ENCODE measurements at places on chromosomes 16 and 17.

- DNase-seq = no peak
Measured at GRCh38 chr16:31036691-31037090, 3.3 kb downstream of the STX4 start.

DNA sequence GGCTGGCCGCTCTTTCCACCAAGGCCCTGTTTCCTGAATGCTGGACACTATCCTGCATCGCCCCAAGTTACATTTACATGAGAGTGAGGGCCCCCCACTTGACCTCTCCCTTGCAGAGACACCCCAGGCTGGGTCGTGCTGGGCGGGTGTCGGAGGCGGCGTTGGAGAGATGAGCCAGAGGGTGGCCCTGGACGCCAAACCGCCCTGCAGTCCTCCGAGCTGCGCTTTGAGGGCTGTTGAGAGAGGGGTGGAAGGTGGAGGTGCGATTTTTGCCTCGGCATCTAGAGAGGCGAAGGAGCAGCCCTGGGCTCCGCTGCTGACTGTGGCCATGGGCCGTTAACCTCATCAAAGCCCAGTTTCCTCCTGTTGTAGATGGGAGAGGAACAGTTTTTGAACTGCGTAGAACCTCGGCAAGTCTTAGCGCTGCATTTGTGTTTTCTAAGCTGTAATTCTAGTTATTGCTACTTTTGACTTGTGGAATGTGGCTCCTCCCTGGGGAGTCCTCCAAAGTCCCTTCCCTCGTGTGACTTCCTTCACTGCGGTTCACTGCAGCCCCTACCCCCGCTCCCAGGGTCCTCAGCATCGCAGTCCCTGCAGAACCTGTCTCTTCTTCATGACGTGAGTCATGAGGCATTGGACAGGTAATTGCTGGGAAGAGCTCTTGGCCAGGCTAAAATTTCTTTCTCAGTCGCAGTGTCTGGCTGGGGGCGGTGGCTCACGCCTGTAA is 986 bp upstream of the ELOB start:
- DNase-seq = no peak

- no peak for DNase-seq
Measured at GRCh38 chr16:86101137-86101896, 202.4 kb downstream of the IRF8 start.

GRCh38 chr17:12369065-12369464 is 296.6 kb upstream of the MYOCD start:
- DNase-seq = no peak

- peak; percentile 12 for DNase-seq
Measured at GRCh38 chr17:69574257-69575197, 160.0 kb downstream of the MAP2K6 start.

DNA sequence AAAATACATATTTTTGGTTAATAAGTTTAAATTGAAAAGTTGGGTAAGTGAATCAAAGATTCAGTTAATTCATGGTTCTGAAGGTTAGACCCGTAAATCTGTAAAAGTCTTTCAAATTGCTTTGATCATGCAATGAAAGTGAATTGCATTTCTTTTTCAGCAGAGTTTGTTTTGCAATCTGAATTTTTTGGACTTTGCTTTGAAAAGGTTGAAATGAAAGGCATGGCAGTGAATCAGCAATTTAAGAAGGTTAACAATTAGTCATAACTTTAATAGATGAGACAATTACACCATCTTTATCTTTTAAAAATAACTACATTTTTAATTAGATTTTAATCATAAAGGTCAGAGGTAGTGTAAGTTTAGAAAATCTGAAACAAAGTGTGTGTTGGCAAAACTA is 310.9 kb upstream of the KCNJ16 start:
- no peak for DNase-seq

DNA sequence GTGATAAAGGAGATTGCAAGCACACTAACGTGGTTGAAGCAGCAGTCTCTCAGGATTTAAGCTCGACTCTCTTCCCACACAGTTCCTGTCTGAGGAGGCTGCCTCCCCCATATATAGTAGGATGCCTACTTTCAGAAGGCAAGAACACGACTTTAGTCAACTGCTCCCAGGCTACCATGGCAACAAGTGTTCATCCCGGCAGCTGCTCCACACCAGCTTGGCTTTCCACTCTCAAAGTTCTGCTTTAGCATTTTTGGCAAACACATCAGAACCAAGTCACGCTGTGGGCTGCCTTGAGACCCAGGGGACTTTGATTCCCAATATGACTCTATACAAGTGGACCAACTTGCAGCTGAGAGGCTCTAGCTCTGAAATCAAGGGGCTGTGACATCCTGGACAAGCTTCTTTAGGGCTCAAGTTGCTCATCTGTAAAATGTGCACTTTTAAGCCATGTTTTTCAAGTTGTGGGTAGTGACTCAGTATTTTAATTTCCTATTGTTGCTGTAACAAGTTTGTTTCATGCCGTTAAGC is 16.5 kb downstream of the ZP2 start:
- no peak for DNase-seq

GRCh38 chr16:26129997-26130396 is 438.2 kb downstream of the HS3ST4 start:
- DNase-seq = no peak

DNA sequence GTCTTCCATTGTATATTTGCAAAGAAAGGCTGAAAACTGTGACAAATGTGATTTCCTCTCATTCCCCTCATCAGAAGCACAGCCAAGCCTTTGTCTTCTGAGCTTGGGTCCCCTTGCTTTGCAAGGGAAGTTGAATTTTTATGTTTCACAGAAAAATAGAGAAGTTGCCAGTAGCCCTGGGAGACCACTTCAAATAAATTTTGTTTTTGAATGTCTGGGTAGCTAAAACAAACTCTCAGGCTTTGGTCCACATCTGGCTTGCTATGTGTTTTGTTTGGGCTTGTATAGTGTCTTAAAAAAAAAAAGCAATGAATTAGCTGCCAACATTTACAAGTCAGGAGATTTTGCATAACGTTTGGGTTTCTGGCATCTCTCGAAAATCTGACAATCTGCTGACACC is 24.1 kb downstream of the PIK3R6 start:
- DNase-seq = no peak

DNA sequence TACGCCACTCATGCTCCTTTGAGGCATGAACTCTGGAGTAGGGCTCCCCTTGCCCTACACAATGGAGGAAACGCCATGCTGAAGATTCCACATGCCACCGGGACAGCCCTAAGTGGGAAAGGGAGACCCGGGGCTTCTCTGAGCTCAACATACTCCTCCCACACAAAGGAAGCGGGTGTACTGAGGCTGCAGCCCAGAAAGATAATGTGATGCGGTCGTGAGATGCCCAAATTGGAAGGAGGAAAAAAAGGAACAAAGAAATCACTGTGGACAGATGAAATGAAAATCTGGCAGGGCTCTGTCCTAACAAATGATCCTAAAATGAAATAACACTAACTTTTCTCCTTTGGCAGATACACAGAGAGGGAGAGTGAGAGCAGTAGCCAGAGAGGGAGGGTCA is 182.1 kb downstream of the ZFHX3 start:
- no peak for DNase-seq

DNA sequence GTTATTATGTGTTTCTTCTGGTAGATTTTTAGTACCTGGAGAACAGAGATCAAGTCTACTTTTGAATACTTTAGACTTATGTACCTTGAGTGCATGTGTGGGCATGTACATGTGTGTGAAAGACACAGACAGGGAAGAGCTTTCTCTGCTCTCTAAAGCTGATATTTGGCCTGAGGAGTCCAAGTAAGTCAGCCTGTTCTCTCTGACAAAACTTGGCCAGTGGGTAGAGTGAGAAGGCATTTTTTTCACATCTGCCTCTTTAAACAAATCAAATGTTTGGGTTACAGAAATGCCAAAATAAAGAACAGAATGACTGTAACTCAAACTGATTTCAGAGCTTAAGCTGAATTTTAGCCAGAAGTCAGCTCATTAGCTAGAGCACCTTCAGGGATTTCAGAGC is 309.7 kb upstream of the DYNLRB2 start:
- no peak for DNase-seq

GRCh38 chr16:11142951-11143350 is 113.1 kb downstream of the SOCS1 start:
- DNase-seq = no peak

DNA sequence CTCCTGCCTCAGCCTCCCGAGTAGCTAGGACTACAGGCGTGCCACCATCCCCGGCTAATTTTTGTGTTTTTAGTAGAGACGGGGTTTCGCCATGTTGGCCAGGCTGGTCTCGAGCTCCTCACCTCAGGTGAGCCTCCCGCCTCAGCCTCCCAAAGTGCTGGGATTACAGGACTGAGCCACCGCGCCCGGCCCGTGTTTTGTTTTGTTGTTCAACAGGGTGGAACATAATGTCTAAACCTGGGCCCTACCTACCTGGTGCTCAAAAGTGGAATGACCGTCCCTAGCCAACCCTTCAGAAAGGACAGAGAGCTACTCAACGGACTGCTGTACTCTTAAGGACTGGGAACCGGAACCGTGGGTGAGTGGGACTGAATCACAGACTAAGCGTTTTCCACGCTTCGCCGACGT is 772 bp upstream of the KIF22 start:
- DNase-seq = no peak

GRCh38 chr17:17042384-17042736 is at the start of gene MPRIP:
MPRIP (plus strand) TSS chr17:17042457; CDS start chr17:17042849, 392 bp downstream.
- no peak for DNase-seq

- no peak for DNase-seq
Measured at GRCh38 chr16:66099306-66099705, 267.2 kb upstream of the CDH5 start.

- no peak for DNase-seq
Measured at GRCh38 chr16:3458852-3459361, 15.4 kb downstream of the NAA60 start.

DNA sequence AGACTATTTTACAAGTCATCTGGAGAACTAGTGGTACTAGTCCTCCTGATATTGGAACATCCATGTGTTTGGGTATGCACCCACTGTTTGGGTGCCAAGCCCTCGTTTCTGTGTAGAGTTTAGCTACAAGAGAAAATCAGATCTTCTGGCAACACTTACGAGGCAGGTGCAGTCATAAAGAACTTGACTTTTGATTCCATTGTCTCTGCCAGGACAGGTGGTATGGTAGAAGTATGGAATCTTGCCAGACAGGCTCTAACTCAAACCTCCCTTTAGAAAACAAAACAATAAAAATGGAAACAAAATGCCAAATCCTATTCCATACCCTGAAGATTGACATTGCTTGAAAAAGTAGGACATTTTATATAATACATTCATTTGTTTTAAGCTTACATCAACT is 16.0 kb downstream of the RNF43 start:
- DNase-seq = no peak

DNA sequence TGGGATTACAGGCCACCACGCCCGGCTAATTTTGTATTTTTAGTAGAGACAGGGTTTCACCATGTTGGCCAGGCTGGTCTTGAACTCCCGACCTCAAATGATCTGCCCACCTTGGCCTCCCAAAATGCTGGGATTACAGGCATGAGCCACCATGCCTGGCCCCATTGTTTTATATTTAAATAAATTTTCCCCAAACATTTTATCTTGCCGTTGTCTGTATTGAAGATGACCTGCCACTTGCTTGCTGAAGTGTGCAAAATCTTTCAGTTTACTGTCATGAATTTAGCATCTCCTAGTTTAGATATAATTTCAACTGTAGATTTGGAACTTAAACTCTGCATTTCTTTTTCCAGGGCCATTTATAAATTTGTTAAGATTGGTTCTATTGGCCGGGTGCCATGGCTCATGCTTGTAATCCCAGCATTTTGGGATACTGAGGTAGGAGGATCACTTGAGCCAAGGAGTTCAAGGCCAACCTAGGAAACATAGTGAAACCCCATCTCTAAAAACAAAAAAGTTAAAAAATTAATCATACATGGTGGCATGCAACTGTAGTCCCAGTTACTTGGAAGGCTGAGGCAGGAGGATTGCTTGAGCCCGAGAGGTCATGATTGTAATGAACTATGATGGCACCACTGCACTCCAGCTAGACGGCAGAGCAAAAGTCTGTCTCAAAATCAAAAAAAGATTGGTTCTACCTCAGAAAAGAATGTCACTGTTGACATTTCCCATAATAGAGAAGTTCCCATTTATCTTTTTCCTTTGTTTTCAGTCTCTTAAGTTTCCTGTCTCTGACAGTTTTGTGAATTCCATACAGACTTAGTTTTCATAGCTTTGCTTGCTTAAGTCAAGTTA is 84.4 kb downstream of the VMP1 start:
- no peak for DNase-seq

GRCh38 chr16:59840169-59840568 is 1106.1 kb upstream of the GOT2 start:
- DNase-seq = no peak

GRCh38 chr17:19948116-19948943 is 29.3 kb downstream of the AKAP10 start:
- no peak for DNase-seq

GRCh38 chr17:28470266-28470913 is 3.1 kb upstream of the SLC13A2 start:
- DNase-seq = no peak

DNA sequence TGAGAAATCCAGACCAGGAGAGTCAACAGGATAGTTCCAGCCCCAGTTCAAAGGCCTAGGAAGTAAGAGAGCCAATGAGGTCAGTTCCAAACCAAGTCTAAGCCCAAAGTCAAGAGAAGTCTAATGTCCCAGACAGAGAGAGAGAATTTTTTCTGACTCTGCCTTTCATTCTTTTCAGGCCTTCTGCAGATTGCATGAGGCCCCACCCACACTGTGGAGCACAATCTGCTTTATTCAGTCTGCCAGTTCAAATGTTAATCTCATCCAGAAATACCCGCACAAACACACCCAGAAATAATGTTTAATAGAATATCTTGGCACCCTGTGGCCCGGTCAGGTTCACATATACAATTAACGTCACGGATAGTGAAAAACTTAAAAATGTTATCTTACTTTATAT is 962.4 kb upstream of the SOX9 start:
- DNase-seq = no peak

DNA sequence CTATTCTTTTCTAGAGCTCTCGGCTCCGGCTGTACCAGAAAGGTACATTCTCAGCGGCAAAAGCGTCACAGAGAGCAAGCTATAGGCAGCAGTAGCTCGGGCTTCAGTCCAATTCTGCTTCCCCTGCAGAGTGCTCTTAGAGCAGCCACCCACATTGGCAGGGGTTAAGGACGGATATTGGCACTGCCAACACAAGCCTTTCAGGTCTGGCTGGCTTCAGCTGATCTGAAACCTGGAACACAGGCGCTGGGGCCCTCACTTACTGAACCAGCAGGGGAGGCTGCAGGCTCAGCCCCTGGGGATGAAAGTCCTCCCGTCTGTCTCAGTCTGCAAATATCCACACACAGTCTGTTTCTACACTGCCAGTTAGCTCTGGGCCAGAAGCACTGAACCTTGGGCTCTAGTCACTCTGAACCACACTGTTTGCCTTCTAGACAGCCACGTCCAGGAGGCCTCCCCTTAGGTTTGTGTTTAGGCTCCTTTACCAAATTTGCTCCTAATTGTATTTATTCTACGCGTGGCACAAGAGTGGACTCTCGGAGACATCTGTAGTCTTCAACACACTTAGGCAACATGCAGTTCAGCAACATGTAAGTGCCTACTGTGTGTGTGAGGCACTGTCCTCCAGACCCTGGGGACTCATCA is 40.1 kb downstream of the HIC1 start:
- DNase-seq = no peak

DNA sequence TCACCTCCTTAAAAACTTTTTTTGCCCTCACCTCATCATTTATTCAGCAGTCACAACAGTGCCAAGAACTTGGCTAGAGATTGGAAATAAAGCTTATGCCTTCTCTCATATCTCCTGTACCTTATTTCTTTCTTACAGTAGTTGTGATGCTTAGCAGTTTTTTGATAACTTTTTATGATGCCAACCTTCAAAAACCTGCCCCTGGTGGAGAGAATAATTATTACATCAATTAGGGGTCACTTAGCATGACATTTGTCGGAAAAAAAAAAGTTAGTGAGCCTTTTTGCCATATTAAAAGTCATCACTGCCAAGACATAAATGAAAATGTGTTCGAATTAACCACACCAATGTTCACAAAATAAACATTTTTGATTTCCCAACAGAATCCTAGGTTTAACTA is 296.6 kb downstream of the WWOX start:
- DNase-seq = no peak

Measured in fibroblast of skin of left biceps (primary cell).